ENCODE measurements at places on chromosomes 3 and 15.
A peak's percentile ranks its signal among the peaks of the same experiment; 100 is the strongest.

- no peak for DNase-seq
Observed at GRCh38 chr15:78334845-78335244, 5.3 kb upstream of the CRABP1 start.

DNA sequence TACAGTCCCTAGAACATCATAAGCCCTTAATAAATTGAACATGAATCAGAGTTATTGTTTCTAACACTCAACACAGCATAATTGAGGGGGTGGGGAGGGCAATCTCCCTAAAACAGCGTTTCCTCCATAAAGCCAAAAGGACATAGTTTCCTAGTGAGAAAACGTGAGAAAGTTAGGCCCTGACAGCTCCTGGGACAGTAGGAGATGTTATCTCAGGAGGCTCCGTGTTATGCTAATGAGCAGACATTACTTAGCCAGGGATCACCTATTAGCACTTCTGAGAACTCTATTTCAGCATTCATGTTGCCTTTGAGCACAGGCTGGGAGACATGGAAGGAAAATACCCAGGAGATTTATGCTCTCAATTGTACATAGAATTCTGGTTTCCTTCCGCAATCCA lies 229.1 kb upstream of the ADAMTS9 start:
- no peak for DNase-seq

GRCh38 chr15:85150130-85150480 lies 168.4 kb downstream of the PDE8A start:
- DNase-seq = no peak

DNA sequence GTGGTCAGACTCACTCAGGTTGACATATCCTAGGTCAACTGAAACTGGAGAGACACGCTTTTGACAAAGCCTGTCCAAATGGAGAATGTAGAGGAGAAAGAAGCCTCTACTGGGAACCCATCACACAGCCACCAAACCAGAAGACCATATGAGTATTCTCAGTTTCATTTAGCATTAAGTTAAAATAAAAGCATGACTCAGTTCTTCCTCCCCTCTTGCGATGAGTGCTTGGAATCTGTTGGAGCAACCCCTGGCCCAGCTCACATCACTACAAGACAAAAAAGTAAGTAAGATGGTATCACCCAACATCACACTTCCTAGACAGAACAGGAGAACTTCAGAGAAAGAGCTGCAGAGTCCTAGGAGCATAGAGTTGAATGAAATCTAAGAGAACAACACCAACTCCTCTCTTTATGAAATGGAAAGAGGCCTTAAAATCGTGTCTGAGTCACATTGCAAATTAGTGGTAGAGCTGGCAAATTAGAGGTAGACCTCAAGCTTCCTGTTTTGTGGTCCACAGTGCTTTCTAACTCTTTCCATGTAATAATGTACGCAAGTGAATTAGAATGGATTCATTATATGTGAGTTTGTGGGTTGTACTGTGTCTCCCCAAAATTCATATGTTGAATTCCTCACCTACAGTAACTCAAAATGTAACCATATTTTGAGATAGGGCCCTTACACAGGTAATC lies 51.2 kb downstream of the FGF12 start:
- no peak for DNase-seq

GRCh38 chr3:88000853-88001252 lies 58.0 kb downstream of the CGGBP1 start:
- DNase-seq = no peak

GRCh38 chr3:185630182-185630622 lies 44.1 kb downstream of the SENP2 start:
- no peak for DNase-seq

- DNase-seq = no peak
Observed at GRCh38 chr15:91521996-91522395, 331.5 kb upstream of the SLCO3A1 start.

- no peak for DNase-seq
Observed at GRCh38 chr3:72386327-72387000, 461.8 kb downstream of the SHQ1 start.

GRCh38 chr3:10445561-10446175 lies 59.7 kb downstream of the ATP2B2 start:
- DNase-seq = no peak

DNA sequence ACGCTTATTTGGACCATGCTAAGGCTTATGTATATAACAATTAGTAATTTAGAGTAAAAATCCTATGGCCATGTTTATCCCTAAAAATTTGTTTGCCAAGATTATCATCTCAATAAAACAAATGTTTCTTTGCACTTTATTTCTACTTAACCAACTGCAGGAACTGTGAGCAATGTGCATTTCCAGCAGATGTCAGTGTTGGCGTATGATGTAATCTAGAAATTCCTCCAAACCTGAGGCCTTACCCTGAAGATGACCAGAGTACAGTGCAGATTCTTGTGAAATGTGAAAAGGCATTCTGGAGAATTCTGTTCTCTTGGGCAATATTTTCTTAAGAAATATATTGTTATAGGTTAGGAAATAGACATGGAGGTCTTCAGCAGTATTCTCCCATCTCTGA lies 205.9 kb downstream of the MBNL1 start:
- DNase-seq = peak; percentile 74

DNA sequence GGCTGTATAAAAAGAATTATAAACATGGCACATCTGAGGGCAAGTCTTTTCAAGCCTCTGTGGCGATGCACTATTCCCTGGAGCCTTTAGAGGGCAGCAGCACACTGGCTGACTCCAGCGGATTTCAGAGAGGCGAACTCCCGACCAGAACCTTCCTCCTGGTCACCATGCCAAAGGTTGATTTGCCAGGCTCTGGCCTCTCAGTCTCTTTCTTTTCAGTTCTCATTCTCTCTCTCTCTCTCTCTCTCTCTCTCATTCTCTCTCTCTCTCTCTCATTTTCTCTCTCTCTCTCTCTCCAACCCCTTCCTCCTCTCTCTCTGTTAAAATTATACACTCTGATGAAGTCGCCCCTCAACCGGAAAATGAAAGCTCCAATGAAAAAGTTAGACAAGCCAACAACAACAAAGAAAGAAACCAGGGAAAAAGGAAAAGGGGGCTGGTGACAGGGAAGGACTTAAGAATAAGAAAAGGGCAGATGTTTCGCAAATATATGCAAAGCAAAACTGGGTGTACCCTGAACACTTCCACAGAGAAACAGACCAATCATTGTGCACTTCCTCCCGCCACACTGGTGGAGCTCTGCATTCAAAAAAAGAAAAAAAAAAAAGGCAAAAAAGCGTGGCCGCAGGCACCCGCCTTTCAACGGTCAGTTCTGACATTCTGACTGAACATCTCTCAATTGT lies 90.2 kb downstream of the TIGIT start:
- peak; percentile 91 for DNase-seq

DNA sequence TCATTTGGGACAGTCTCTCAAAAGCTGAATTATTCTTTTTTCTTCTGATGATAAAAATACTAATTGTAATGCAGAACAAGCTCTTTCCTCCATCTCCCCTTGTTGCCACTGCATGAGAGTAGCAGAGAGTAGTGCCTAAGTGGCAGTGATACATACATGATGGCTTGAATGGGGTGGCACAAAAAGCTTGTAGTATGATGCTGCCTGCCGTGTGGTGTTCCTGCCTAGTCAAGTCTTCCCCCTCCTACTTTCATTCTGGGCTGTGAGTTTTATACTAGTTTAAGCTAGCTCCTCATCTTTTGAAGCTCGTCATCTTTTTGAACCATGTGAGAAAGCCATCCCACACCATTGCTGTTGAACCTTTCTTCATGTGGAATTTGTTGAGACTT lies 230.5 kb downstream of the NFKBIZ start:
- no peak for DNase-seq

GRCh38 chr3:111669926-111670630 lies 74.9 kb upstream of the ZBED2 start:
- peak; percentile 4 for DNase-seq

- no peak for DNase-seq
Observed at GRCh38 chr3:108287146-108287545, 9.2 kb upstream of the HHLA2 start.
